Peyer's patch (tissue), 4 donors: ENCODE measurements at places on chromosomes 5 and 9.

DNA sequence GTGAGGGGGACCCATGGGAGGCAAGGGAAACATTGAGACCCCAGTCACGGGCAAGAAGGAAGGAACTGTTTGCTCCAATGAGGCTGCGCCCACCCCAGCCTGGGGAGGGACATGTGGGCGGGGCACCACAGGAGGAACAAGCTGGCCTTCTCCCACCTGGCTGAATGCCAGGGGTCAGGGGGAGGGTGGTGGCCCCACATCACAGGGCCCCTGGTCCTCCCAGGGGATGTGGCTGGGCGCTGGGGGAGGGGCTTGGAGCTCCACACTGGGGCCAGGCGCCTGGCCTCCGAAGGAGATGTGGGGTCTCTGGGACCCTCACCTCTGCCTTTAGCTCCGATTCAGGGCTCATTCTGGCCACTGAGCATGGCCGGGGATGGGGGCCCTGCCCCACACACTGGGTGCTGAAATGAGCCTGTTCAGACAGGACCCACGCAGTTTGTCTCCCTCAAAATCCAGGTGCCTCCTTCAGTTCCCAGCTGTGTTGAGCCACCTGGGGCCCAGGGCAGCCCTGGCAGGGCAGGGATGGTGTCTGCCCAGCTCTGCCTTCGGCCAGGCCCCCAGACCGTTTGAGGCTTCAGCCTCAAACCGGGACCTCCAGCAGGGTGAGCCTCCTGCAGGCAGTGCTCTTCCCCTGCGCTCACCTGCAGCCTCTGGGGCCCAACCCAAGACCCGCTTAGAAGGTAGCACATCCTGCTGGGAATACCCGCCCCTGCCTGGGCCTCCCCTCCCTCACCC, 33.2 kb upstream of the NOTCH1 start:
- DNase-seq: no peak

DNA sequence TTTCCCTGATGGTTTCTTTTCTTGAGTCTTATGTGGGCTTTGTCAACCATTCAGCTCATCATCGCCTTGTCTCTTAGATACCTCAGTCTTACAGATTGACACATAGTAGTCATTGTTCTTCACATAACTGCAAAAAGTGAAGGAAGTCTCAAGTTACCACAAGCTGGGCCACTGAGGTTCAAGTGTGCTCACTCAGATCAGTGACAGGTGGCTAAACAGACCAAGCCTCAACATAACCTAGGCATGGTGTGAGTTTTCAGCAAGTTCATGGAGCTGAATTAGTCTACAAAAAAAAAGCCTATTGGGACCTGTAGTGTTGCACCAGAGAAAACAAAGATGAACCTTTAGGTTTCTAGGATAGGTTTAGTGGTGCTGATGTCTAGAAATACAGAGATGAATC, 58.2 kb downstream of the RFK start:
- DNase-seq: no peak

DNA sequence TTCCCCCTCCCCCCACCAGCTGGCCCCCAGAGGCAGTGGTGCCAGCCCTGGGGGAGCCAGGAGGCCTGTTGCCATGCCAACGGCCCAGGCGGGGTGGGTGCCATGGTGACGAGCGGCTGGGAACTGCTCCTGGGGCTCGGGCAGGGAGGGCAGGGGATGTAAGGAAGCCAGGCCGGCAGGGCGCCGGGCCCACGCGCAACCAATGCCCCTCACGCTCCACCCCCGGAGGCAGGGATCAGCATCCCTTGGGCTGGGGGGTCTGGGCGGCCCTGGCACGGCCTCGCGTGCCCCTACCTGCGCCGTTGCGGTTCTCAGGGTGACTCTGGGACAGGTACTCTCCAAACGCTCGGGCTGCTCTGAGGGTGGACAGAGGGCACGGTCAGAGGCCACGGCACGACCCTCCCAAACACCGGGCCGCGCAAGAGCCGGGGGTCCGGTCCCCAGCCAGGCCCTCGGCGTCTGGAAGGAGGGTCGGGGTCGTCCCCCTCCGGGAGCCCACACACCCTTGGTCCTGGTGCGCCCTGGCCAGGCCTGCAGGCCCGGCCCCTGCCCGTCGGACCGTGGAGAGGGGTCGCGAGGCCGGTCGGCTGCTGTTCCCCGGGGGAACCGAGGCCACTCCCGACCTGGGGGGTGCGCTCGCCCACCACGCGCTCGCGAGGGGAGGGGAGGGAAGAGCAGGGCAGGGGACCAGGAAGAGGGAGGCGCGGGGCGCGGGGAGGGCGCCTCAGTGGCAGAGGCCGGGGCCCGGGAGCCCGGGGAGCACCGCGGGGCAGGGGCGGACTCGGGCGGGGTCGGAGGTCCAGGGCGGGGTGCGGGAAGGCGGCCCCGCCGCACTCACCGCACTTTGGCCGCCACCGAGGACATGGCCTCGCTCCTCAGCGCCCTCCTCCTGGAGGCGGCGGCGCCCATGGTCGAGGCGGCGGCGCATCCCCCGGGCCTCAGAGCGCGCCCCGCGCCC, 661 bp downstream of the NSMF start:
- DNase-seq: peak; percentile 82

GRCh38 chr9:94150279-94150828, 66.1 kb downstream of the PTPDC1 start:
- no peak for DNase-seq

- DNase-seq: no peak
These were observed 59.4 kb upstream of the TNFSF8 start for GRCh38 chr9:114989600-114990410.

- DNase-seq: no peak
These were observed 3.8 kb downstream of the VLDLR start for GRCh38 chr9:2625427-2625826.

GRCh38 chr9:136790640-136791515, at the start of gene TMEM141:
TSS of gene TMEM141 (plus strand) at chr9:136791344. CDS start at chr9:136791371, 27 bp downstream.
- DNase-seq: peak; percentile 100

GRCh38 chr9:138116521-138116920, 238.9 kb downstream of the CACNA1B start:
- DNase-seq: no peak

GRCh38 chr5:73986729-73987128, 360.7 kb downstream of the ARHGEF28 start:
- no peak for DNase-seq

DNA sequence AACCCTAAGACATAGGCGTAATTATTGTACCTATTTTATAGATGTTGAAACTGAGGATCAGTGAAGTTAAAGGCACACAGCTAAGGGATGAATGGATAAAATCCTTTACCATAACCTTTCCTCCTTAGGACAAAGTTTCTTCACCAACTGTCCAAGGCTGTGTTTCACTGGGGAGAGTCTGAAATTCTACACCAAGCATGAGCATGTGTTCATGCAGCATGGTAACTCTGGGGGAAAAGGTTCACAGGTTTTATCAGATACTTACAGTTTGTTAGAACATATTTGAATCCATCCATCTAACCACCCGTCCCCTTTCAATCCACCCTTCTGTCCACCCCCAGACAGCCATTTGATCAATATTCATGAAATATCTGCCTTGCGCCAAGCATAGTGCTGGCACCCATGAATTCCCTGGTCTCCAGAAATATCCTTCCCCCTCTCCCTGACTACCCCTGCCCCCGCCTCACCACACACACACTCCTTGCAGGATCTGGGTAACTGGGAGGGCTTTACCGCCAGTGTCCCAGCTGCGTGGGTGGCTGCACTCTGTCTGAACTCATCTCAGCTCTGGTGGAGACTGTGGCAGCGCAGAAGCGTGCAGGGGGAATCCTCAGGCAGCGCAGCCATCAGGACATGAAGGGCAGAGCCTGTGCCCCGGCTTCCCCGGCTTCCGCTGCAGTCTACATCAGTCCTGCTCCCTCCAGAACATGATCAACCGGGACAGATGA, 6.3 kb upstream of the KCNIP1 start:
- no peak for DNase-seq

DNA sequence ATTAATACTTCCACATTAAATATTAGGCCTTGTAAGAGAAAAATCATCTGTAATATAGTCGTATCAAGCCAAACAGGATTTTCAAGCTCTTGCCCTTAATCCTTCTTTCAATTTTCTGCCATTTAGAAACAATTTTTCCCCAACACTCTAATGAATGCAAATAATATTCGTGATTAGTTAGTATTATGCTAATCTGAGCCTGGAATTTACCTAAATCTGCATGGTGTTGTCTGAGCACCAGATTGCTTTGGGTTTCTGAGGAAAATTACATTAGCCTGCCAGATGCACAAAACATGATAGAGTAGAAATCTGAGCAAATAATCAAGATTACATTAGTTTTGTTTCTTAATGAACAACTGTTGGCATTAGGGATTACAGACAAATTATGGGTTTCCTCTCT, 176.6 kb downstream of the ZDHHC21 start:
- no peak for DNase-seq

DNA sequence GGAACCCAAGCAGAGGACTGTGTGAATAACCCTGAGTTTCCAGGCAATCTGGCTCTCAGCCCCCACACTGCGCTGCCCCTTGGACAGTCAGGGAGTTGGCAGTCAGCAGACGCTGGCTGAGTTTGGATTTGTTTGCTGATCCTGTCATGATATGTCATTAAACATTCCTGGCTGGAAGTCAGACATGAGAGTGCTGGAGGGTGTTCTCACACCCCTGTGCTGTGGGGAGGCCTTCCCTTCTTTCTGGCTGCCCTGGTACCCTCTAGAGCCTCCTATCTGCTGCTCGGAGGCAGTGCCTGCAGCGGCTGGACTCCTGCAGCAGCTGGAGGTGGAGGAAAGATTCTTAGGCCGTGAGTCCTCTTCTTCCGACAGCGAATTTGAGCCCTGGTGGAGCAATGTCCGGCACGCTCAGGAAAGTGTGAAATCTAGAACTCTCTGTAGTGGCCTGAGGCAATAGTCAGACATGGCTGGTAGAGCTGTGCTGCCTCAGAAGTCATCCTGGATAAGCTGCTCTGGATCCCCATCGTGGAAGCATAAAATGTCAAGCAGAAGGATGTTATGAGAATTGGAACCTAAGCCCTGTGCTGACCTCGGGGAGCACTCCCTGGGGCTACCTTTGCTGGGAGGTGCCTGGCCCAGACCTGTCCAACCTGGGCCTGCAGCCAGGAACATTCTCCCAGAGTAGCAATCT, 72.0 kb downstream of the PDE8B start:
- no peak for DNase-seq

- peak; percentile 69 for DNase-seq
These were observed 21.3 kb upstream of the NDST1 start for GRCh38 chr5:150486402-150487198.

GRCh38 chr5:103408408-103408807, 149.8 kb downstream of the MACIR start:
- DNase-seq: no peak

GRCh38 chr9:134525841-134526583, 115.6 kb upstream of the COL5A1 start:
- DNase-seq: peak; percentile 46

GRCh38 chr9:86605303-86605702, 251.1 kb upstream of the TUT7 start:
- DNase-seq: no peak

GRCh38 chr5:78519198-78519941, 129.2 kb downstream of the LHFPL2 start:
- peak; percentile 68 for DNase-seq

DNA sequence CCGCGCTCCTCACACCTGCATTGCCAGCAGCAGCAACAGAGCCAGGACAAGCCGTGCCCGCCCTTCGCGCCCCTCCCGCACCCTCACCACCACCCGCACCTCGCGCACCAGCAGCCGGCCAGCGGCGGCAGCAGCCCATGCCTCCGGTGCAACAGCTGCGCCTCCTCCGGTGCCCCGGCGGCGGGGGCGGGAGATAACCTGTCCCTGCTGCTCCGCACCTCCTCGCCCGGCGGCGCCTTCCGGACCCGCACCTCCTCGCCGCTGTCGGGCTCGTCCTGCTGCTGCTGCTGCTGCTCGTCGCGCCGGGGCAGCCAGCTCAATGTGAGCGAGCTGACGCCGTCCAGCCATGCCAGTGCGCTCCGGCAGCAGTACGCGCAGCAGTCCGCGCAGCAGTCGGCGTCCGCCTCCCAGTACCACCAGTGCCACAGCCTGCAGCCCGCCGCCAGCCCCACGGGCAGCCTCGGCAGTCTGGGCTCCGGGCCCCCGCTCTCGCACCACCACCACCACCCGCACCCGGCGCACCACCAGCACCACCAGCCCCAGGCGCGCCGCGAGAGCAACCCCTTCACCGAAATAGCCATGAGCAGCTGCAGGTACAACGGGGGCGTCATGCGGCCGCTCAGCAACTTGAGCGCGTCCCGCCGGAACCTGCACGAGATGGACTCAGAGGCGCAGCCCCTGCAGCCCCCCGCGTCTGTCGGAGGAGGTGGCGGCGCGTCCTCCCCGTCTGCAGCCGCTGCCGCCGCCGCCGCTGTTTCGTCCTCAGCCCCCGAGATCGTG, 517 bp downstream of the KCNN2 start:
- DNase-seq: peak; percentile 56

GRCh38 chr5:143879646-143880045, 67.7 kb downstream of the HMHB1 start:
- no peak for DNase-seq

GRCh38 chr5:37738057-37738691, 101.7 kb downstream of the GDNF start:
- no peak for DNase-seq

- no peak for DNase-seq
These were observed 181.0 kb upstream of the OTULINL start for GRCh38 chr5:14400611-14401010.

- DNase-seq: no peak
These were observed 131.4 kb downstream of the MAST4 start for GRCh38 chr5:66727630-66728029.

GRCh38 chr5:137735555-137736284, at the start of gene KLHL3:
TSS of gene KLHL3 (minus strand) at chr5:137736089. CDS start at chr5:137735646, 443 bp downstream.
- DNase-seq: peak; percentile 17

DNA sequence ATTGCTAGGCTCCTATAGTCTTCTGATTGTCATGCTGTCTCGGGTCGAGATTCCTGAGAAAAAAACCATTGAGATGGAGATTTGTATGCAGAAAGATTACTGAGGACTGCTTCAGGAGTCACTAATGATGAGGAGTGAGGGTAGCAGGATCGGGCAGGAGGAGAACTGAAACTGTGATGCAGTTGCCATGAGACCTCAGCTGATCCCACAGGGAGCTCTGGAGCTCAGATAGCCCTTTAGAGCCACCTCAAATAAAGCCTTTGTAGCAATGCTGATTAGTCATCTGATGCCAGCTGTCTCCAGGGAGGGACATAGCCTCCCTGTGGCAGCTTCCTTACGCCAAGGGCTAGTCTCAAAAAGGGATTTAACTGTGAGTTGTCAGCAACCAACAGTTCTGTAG, 256.9 kb downstream of the DMAC1 start:
- DNase-seq: no peak

DNA sequence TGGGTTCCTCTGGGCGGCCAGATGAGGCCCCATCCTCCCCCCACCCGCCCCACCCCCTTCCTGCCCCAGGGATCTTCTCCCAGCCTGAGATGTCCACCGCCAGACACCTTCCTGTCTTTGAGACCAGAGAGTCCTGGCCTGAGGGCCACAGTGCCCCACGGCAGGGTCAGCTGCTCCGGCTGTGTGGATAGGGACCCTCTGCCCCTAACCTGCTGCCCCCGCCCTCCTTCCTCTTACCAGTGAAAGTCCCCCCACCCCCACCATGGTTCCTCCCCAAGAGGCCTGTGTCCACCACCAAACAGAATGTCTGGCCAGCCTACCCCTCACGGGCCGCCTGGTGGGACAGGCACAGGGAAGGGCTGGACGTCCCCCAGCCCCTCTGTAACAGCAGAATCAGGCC, 43.0 kb upstream of the UBAC1 start:
- no peak for DNase-seq
